Kidney (tissue), 22 donors: ENCODE measurements at places on chromosomes 7 and 10.

- H3K4me1 ChIP-seq = peaks cover 8% of the 10 kb centered on the region
- no peaks in the 10 kb centered on the region for H3K27me3 ChIP-seq
- H3K4me3 ChIP-seq = no peak overlapping the region
- no peaks in the 10 kb centered on the region for H3K36me3 ChIP-seq
Observed at GRCh38 chr7:96415293-96415940, 93.5 kb upstream of the SLC25A13 start.

- no peaks in the 10 kb centered on the region for H3K27me3 ChIP-seq
- no peaks in the 10 kb centered on the region for H3K36me3 ChIP-seq
- H3K27ac ChIP-seq = no peak overlapping the region
- no peaks in the 10 kb centered on the region for H3K4me1 ChIP-seq
- DNase-seq = no peak
Observed at GRCh38 chr7:79281426-79281825, 172.0 kb downstream of the MAGI2 start.

- no peaks in the 10 kb centered on the region for H3K27me3 ChIP-seq
- no peak for DNase-seq
- no peak overlapping the region for H3K27ac ChIP-seq
- no peaks in the 10 kb centered on the region for H3K36me3 ChIP-seq
- no peak overlapping the region for H3K4me3 ChIP-seq
- no peaks in the 10 kb centered on the region for H3K4me1 ChIP-seq
Observed at GRCh38 chr7:5183155-5183554, 6.9 kb upstream of the WIPI2 start.

- H3K27ac ChIP-seq = no peak overlapping the region
- no peak overlapping the region for H3K4me3 ChIP-seq
- no peaks in the 10 kb centered on the region for H3K27me3 ChIP-seq
- no peak for DNase-seq
- no peaks in the 10 kb centered on the region for H3K36me3 ChIP-seq
- H3K4me1 ChIP-seq = peaks cover 26% of the 10 kb centered on the region
Observed at GRCh38 chr10:71725998-71726579, 6.5 kb upstream of the C10orf105 start.

GRCh38 chr10:115555887-115556402 lies 462.8 kb downstream of the ATRNL1 start:
- no peak for DNase-seq
- H3K27me3 ChIP-seq = no peaks in the 10 kb centered on the region
- H3K36me3 ChIP-seq = no peaks in the 10 kb centered on the region
- no peak overlapping the region for H3K4me3 ChIP-seq

DNA sequence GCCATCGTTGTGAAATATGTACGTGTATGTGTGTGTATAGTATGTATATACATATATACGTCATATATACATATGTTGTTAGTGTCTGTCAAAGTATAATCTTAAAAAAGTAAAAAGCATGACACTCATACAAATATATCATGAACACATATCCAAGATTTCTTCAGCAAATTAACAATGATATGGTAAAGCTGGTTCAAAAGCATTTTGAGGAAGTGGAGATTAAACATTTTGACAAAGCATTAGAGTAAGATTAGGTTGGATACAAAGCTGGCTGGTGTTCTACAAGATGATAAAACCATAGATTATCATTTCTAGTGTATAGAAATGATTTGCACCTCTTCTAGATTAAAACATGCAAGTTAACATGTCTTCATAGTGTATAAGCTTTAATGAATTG lies 771 bp upstream of the NUDCD3 start:
- peaks cover 3% of the 10 kb centered on the region for H3K4me1 ChIP-seq
- DNase-seq = no peak
- H3K4me3 ChIP-seq = peak overlapping the region; percentile 84
- peaks cover 1% of the 10 kb centered on the region for H3K27me3 ChIP-seq

DNA sequence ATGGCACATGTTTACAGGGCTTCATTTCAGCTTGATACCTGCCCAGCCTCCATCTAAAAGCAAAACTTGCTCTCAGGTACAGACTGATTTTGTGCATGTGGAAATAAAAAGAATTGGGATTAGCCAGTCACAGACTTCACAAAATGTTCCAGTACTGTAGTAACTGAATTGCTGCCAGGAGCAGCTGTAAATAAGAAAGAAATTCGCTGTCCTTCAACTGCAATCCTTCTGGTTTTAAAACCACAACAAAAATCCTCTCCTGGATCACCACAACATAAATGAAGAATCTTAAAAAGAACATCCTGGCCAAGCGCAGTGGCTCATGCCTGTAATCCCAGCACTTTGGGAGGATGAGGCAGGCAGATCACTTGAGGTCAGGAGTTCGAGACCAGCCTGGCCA lies 3.9 kb upstream of the MIOS start:
- no peak overlapping the region for H3K4me3 ChIP-seq
- no peaks in the 10 kb centered on the region for H3K27me3 ChIP-seq
- no peak overlapping the region for H3K27ac ChIP-seq
- H3K36me3 ChIP-seq = no peaks in the 10 kb centered on the region

DNA sequence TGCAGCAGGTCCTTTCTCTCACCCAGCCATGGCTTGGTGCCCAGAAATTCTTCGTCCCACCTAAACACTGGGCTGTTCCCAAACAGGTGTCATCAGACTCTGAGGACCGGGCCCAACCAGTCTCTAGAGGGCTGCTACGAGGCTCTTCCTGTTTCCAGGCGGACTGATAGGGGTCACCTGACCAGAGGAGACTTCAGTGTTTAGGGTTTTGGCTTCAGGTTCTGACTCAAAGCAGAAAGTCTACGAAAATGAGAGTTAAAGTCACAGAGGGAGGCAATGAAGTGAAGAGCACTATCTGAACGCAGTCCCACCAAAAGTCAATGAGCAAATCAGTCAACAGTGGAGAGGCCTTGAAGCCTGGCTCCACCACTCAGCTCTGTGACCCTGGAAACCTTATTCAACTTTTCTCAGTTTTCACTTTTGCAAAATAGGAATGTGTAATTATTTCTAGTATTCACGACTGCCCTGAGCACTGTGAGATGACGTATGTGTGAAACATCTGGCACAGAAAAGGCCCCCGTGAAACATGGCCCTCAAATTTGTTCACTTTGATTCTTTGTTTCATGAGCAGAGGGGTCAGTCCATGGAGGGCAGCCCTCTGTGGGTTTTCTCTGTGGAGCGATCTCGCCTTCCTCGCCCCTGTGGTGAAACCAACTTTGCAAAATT lies 189.9 kb upstream of the PDE1C start:
- H3K27me3 ChIP-seq = no peaks in the 10 kb centered on the region
- no peaks in the 10 kb centered on the region for H3K4me1 ChIP-seq
- no peak overlapping the region for H3K4me3 ChIP-seq
- H3K27ac ChIP-seq = no peak overlapping the region
- DNase-seq = no peak

GRCh38 chr7:79240413-79240812 lies 213.1 kb downstream of the MAGI2 start:
- no peaks in the 10 kb centered on the region for H3K27me3 ChIP-seq
- no peak overlapping the region for H3K27ac ChIP-seq
- DNase-seq = no peak
- no peaks in the 10 kb centered on the region for H3K36me3 ChIP-seq

GRCh38 chr10:651692-652091 lies 37.8 kb downstream of the DIP2C start:
- H3K36me3 ChIP-seq = no peaks in the 10 kb centered on the region
- H3K4me1 ChIP-seq = peaks cover 23% of the 10 kb centered on the region
- H3K27ac ChIP-seq = peak overlapping the region; percentile 40
- no peaks in the 10 kb centered on the region for H3K27me3 ChIP-seq

DNA sequence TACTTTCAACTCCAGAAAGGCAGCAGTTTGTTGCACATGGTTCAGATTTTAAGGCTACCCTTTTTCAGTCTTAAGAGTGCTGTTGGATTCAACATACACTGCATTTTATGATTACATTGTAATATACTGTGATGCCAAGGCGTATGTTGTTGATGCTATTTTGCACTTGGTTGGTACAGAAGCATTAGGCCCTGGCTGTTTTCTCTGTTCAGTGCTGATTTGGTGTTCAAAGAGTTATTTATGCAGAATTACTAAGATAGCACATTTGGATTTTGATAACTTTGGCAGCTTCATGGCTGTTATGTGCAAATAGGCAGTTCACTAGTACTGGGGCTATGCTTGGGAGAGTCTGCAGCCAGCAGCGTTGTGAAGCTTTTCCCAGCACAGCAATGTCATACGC lies 7.8 kb downstream of the GPR158 start:
- no peaks in the 10 kb centered on the region for H3K36me3 ChIP-seq
- H3K4me1 ChIP-seq = no peaks in the 10 kb centered on the region
- H3K4me3 ChIP-seq = no peak overlapping the region
- H3K27me3 ChIP-seq = peaks cover 7% of the 10 kb centered on the region
- H3K27ac ChIP-seq = no peak overlapping the region
- DNase-seq = no peak

DNA sequence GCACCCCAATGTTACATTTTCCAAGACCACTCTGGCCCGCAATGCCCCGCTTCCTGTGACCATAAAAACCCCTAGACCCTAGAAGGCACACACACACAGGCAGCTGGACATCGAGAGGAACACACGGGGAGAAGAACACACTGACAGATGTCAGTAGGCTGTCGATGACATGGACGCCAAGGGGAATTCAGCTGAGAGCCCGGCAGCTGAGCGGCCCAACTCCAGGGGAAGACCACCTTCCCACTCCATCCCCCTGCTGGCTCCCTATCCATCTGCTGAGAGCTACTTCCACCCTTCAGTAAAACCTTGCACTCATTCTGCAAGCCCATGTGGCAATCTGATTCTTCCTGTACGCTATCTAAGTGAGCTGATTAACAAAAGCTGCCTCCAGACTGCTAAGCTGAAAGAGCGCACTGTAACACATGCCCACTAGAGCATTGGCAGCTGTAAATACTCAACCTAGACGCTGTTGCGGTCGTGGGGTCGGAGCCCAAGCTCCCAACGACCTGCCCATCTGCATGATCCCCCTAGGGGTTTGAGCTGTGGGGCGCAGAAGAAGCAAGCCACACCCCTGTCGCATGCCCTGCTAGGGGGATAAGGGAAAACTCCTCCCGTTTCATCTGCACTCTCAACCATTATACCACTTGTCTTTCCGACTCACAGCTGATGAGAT lies 843.6 kb upstream of the POT1 start:
- H3K4me3 ChIP-seq = no peak overlapping the region
- H3K27me3 ChIP-seq = no peaks in the 10 kb centered on the region
- DNase-seq = no peak
- H3K27ac ChIP-seq = no peak overlapping the region

- H3K4me3 ChIP-seq = no peak overlapping the region
- H3K4me1 ChIP-seq = no peaks in the 10 kb centered on the region
- H3K27me3 ChIP-seq = no peaks in the 10 kb centered on the region
- H3K27ac ChIP-seq = no peak overlapping the region
- DNase-seq = no peak
Observed at GRCh38 chr10:111921821-111922220, 261.7 kb downstream of the GPAM start.

DNA sequence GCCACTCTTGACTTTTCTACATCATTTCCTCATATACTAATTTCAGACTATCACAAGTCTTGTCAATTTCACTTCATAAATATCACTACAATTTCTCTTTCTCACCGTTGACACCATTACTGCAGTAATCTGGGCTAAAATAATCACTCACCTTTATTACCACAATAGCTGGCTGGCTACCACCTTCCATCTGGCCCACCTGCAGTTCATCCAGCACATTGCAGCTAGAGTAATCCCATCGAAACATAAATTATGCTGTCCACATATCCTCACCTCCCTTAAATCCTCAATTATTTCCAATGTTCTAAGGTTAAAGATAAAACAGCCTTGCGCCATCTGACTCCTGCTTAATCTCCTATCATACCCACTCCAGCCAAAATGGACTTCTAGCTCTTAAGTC lies 16.0 kb downstream of the DGKB start:
- H3K27ac ChIP-seq = no peak overlapping the region
- no peaks in the 10 kb centered on the region for H3K36me3 ChIP-seq
- no peak overlapping the region for H3K4me3 ChIP-seq
- DNase-seq = no peak
- H3K4me1 ChIP-seq = no peaks in the 10 kb centered on the region
- no peaks in the 10 kb centered on the region for H3K27me3 ChIP-seq

DNA sequence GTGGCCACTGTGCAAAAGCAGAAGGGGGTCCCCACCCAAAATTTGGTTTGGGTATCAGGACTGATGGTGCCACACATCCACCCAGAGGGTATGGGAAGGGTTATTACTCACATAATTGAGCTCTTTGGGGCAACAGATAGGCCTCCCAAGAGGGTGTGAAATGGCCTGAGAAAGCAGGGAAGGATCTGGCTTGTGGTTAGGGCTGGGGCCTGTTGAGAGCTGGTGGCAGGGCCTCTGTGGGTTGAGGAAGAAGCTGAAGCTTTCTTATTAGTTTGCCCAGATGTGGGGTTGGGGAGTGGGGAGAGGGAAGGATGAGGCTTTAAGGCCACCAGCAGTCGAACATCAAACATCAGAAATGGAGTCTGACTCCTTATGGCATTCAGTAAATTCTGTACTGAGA lies 18.3 kb upstream of the MKI67 start:
- H3K36me3 ChIP-seq = no peaks in the 10 kb centered on the region
- H3K27ac ChIP-seq = no peak overlapping the region
- no peaks in the 10 kb centered on the region for H3K27me3 ChIP-seq
- no peak overlapping the region for H3K4me3 ChIP-seq
- DNase-seq = no peak
- no peaks in the 10 kb centered on the region for H3K4me1 ChIP-seq

DNA sequence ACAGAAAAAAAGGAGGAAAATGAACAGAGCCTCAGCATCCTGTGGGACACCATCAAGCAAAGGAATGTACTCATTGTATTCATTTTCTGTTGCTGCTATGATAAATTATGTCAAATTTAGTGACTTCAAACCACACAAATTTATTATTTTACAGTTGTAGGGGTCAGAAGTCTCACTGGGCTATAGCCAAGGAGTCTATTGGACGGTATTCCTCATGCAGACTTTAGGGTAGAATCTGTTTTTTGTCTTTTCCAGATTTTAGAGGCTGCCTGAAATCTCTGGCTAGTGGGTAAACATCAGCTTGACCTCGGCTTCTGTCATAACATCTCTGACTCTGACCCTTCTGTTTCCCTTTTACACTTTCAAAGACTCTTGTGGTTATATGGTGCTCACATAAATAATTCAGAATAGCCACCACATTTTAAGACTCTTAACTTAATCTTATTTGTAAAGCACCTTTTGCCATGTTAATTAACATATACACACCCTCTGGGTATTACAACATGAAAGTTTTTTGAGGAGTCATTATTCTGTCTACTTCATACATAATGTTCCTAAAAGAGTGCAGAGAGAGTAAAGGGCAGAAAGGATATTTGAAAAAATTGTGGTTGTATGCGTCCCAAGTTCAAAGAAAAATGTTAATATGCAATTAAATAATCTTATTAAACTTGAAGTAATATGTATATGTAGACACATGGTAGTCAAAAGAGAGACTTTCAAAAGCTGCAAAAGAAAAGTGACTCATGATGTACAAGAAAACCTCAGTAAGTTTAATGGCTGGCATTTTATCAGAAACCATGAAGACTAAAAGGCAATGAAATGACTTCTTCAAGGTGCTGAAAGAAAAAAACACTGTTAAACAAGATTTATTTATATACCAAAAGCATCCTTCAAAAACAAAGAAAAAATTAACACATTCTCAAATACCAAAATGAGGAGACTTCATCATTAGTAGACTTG lies 70.8 kb upstream of the MEOX2 start:
- no peak overlapping the region for H3K4me3 ChIP-seq
- H3K27me3 ChIP-seq = no peaks in the 10 kb centered on the region
- DNase-seq = peak; percentile 37
- no peak overlapping the region for H3K27ac ChIP-seq
- H3K36me3 ChIP-seq = no peaks in the 10 kb centered on the region
